Occipital lobe (tissue), 3 donors: ENCODE measurements at places on chromosomes 12 and 14. TPM values are rescaled to one million over a fixed set of nuclear protein-coding genes. Genes with fewer than 3 reads are reported as not detected.

PLEK2 gene
- 0.47 TPM for total RNA-seq

BAZ2A gene
- 10.0 TPM for total RNA-seq

GPD1 gene
- total RNA-seq: 14.2 TPM

TEX22 gene
- 0.31 TPM for total RNA-seq

BCL2L14 gene
- not detected for total RNA-seq

SLC15A4 gene
- total RNA-seq: 39.5 TPM

RASSF9 gene
- 0.47 TPM for total RNA-seq

RD3L gene
- total RNA-seq: not detected

OASL gene
- 0.16 TPM for total RNA-seq

SPATS2 gene
- 58.2 TPM for total RNA-seq

LRRC23 gene
- 7.6 TPM for total RNA-seq

TBC1D30 gene
- total RNA-seq: 72.2 TPM

HPD gene
- total RNA-seq: not detected

PLCZ1 gene
- total RNA-seq: not detected

CLEC1B gene
- total RNA-seq: not detected

DNA sequence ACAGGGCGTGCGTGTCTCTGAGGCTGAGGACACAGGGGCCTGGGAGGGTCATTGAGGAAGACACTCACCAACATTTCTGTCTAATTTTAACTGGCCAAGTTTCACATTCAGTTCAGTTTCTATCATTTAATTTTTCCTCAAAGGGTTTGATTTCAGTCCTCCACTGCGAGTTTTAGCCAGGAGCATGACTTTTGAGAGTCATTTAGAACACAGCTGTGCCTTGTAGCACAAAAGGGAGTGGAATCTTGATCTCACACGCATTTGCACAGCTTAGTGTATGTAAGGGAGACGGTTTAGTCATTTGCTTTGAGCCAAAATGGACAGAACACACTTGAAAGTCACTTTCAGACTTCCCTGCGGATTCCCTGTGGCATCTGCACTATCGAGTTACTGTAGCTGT is 1090.8 kb downstream of the BCL11B start:
- DNase-seq: no peak

GRCh38 chr14:78455896-78456435 is 285.8 kb downstream of the NRXN3 start:
- DNase-seq: peak; percentile 5

DNA sequence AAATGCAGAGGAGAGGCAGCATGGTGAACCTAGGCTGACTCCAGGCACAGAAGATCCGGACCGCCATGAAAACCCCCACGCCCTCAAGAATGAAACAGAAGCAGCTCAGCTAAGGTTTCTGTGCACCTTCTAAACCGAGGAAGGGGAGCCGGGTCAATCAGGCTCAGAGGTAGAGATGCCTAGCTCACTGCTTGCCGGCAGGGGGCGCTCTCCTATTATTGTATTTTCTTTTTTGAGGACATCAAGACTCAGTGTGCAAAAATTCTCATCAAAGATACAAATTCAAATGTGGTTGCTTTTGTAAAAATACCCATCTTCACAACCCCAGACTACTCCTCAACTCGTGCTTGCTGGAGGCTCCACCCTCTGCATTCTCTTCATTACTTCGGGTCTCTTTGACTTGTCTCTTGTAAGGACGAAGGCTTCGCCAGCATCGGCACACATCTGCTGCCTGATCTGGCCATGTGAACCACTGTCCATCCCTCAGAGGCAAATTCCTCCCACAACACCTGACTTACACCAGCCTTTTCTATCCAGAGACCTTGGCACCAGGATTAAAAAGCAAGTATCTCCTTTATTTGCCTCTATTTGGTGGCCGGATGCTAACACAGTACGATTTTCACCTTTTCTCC is 33.4 kb upstream of the RNASE3 start:
- DNase-seq: peak; percentile 18

DNA sequence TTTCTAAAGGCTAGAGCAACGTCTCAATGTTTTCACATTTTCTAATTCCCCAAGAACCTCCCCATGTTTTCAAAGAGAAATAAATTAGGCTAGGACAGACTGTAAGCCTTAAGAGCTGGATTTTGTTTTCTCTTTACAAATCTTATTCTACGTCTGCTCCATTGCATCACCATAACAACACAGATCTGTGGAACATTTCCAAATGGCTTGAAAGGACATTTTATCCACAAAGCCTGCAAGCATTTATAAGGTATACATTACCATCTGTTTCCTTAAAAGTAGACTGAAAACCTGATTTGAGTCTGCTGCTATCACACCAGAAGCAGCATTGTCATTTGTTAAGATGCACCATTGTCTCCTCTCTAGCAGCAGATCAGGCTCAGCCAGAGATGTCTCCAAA is 115.3 kb upstream of the PLEKHA5 start:
- DNase-seq: no peak

DNA sequence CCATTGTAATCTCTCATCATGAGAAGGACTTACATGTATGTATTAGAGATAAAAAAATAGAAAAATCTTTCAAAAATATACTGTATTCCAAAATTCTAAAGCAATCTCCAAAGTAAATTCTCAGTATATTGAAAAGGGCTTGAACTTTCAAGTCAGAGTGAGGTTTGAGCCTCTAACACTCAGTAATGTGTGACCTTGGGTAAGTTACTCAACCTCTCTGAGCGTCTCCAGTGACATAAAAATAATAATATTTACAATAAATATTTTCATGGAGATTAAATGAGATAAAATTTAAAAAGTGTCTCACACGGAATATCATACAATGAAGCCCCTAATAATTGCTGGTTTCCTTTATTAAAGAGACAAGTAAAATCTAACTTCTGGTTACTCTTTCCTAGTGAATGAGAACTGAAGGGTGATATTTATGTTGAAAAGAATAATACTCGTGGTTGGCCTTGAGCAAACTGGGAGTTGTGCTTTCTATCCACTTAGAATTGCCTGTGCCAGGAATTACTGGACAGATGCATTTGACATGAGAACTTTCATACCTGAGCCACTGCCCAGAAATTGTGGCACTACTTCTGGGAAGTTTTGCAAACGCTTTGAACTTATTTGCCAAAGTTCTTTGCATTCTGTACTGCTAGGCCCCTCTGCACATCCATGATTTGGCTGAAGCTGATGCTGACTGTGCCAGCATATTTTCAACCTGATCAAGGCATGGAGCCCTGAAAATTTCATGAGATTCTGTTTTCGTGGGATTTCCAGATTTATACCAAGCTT is 933.7 kb downstream of the GALC start:
- no peak for DNase-seq

GRCh38 chr12:27462151-27462694 is 15.7 kb downstream of the SMCO2 start:
- DNase-seq: no peak

DNA sequence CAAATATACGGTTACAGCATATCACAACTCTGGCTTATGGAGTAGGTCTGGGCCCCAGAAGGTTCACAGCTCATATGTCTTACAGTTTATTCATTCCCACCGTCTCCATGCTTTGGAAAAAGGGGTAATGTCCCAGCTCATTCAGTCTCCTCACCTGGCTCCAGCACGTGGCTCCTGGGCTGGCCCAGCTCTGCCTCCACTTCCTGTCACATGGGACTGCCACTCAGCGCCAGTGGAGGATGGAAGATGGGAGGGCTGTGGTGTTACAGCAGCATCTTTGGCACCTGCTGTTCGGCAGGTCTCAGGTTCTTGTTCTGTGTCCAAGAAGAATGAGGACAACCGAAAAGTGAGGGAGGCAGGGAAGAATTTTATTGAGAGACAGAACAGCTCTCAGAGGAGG is 216.3 kb upstream of the ATXN7L3B start:
- no peak for DNase-seq

DNA sequence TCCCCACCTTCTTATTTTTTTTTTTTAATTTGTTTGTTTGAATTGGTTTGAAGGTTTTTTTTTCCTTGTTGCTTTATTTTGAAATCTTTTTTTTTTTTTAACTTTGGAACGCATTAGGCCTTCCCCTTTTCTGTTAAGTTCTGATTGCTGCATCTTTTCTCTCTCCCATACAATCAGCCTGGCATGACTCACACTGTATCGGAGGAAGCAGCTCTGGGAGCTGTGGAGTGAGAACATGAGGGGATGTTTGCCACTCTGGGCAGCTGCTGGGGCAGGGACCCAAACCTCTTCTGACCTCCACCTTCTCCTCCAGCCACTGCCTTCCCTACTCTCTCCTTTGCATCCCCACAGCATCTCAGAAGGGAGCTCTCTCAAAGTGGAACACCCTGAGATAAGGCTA is 160.3 kb upstream of the FKBP4 start:
- DNase-seq: no peak

GRCh38 chr12:120237360-120238171 is 28.0 kb downstream of the PXN start:
- no peak for DNase-seq

- no peak for DNase-seq
Observed at GRCh38 chr12:10936506-10936905, 2.6 kb downstream of the TAS2R14 start.

- DNase-seq: no peak
Observed at GRCh38 chr12:58712976-58713375, 207.3 kb downstream of the LRIG3 start.

- no peak for DNase-seq
Observed at GRCh38 chr12:38878333-38878705, 27.1 kb downstream of the CPNE8 start.

GRCh38 chr12:7705846-7706245 is 5.4 kb upstream of the DPPA3 start:
- no peak for DNase-seq

- DNase-seq: no peak
Observed at GRCh38 chr12:124402248-124403066, 107.6 kb downstream of the RFLNA start.

- DNase-seq: no peak
Observed at GRCh38 chr12:3421191-3421978, 69.6 kb upstream of the PRMT8 start.

- DNase-seq: no peak
Observed at GRCh38 chr12:111033281-111034082, 113.1 kb upstream of the MYL2 start.

GRCh38 chr12:68665016-68665569 is 21.7 kb upstream of the NUP107 start:
- no peak for DNase-seq

DNA sequence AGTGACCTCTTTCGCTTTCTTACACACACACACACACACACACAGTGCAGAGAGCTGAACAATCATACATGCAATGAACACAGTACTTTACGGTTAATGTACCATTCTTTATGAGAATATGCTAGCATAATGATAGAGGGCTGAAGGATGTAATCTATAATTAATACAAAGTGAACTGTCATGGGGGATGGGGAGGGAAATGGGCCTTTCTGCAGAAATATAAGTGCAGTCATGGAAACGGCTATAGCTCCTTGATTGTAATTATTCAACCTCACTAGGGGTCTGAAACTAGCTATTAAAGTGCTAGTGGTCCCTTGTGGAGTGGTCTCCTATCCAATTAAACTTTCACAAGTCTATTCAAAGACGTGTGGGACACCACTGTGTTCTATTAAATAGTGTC is 443.2 kb upstream of the FOXG1 start:
- DNase-seq: no peak

DNA sequence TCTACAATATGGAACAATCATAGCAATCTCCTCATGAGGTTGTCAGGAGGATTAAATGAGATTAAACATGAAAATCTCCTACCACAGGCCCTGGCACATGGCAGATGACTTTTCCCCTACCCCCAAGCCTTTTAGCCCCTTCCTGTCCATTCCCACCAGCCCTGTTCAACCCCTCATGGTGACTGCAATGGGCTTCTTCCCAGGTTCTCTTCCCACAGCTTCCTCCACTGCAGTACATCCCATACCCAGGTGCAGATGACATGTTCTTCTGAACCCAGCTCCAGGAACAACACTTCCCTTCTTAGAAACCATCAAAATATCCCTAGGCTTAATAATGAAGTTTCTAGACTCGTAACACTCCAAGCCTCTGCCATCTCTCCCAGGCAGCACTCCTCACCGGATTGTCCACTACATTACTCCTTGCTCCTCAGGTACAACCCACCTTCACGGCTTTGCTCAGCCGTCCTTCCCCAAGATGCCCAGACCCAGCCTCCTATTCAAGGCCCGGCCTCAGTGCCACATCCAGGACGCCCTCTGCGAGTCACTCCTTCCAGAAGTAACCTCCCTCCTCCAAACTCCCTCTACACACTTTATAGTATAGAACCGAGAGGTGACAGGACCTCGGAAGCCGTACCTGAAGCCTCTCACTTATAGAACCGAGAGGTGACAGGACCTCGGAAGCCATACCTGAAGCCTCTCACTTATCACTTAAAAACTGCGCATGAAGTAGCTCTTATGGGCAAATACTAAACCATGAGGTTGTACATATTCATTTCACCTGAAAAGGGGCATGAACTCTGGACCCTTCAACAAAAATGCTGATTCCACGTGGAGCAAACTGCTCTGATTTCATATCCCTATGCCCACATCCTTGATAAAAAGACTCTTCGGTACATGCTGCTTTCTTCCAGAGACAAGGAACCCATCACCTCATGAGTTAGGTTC is 1.5 kb downstream of the CRACR2A start:
- no peak for DNase-seq

- no peak for DNase-seq
Observed at GRCh38 chr12:115473257-115473956, 789.4 kb upstream of the TBX3 start.

DNA sequence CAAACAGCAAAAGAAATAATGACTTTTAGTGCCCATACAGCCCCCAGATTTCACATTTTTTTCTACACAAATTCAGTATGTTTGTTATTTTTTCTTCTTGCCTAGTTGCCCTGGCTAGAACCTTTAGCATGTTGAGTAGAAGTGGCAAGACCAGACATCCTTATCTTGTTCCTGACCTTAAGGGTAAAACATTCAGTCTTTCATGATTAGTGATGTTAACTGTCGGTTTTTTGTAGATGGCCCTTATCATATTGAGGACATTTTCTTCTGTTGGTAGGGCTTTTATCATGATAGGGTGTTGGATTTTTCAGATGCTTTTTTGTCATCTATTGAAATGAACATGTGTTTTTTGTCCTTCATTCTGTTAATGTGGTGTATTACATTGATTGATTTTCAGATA is 17.1 kb downstream of the IRAK3 start:
- DNase-seq: no peak

DNA sequence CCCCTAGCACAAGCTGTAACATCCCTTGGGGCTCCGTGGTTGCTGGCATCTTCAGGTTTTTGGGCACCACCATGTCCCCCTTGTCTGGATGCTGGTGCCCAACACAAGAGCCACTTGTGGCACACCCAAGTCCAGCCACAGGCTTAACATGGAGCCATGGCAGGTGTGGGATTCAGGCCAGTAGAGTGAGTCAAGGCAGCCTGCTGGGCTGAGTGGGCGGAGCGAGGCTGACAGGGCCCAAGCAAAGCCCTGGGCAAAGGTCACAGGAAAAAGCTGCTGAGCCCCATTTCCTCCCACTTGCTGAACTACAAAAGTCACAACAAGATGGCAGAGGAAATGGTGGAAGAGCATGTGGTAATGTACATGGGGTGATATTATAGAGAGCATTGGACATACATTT is 950.7 kb upstream of the FLRT2 start:
- no peak for DNase-seq

- DNase-seq: no peak
Observed at GRCh38 chr12:71108355-71108754, 49.4 kb downstream of the TSPAN8 start.

- no peak for DNase-seq
Observed at GRCh38 chr12:92930421-92930820, 1.3 kb upstream of the EEA1 start.
